ENCODE measurements at places on chromosomes 5 and 9.

DNA sequence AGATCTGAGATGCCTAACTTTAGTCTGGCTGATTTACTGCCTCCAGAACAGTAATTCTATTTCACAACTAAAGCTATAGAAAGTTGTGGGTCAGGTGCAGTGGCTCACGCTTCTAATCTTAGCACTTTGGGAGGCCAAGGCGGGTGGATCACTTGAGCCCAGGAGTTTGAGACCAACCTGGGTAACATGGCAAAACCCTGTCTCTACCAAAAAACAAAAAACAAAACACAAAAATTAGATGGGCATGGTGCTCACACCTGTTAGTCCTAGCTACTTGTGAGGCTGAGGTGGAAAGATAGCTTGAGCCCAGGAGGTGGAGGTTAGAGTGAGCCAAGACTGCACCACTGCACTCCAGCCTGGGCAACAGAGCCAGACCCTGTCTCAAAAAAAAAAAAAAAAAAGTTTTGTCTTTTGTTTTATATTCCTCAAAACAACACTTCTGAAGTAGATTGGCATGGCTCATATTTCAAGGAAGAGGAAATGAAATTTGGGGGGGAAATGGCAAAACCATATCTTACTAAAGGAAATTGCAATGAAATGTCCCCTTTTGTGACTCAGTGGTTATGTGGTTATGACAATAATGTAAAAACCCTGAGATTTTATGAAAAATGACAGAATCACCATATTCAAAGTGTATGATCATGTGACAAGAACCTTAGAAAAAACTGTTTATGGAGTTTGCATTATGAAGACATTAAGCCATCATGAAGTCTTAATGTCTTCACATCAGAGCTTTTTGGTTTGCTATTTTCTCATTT is 16.2 kb downstream of the FNBP1 start:
- DNase-seq, result no peak

DNA sequence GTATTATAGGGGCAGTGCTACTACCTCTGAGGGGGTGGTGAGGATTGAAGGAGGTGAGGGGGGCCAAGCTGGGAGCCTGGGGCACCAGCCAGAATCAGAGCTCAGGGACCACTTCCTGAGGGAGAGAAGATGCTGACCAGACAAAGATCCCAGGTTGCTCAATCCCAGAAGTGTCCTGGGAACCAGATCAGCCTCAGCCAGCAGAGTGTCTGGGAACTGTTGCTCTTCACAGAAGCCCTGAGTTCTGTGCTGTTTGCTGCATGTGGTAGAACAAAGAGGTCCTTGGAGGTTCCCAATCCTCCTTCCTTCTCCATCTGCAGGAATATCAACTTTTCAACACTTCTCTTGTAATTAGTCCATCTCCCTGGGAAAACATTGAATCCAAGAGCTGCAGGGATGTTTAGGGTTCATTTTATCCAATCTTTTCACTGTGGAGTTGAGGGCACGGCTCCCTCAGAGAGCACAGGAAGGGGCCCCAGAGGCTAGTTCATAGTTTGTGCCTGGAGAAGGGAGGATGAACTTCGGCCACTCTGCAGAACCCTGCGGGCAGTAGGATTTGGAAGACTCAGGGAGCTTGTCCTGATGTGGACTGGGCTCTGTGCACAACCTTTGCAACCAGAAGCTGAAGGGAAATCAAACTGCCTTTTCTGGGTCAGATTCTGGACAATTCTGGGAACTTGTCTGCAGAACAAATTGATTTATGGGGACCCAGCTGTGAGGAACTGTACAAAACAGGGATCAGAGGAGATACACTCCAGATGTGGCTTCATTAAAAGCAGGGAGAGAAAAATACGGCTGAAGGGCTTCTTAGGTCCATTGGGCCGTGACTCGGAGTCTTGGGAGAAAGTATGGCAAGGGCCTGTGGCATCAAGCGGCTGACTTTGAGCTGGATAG is 57.1 kb downstream of the GALNT12 start:
- DNase-seq, result no peak

DNA sequence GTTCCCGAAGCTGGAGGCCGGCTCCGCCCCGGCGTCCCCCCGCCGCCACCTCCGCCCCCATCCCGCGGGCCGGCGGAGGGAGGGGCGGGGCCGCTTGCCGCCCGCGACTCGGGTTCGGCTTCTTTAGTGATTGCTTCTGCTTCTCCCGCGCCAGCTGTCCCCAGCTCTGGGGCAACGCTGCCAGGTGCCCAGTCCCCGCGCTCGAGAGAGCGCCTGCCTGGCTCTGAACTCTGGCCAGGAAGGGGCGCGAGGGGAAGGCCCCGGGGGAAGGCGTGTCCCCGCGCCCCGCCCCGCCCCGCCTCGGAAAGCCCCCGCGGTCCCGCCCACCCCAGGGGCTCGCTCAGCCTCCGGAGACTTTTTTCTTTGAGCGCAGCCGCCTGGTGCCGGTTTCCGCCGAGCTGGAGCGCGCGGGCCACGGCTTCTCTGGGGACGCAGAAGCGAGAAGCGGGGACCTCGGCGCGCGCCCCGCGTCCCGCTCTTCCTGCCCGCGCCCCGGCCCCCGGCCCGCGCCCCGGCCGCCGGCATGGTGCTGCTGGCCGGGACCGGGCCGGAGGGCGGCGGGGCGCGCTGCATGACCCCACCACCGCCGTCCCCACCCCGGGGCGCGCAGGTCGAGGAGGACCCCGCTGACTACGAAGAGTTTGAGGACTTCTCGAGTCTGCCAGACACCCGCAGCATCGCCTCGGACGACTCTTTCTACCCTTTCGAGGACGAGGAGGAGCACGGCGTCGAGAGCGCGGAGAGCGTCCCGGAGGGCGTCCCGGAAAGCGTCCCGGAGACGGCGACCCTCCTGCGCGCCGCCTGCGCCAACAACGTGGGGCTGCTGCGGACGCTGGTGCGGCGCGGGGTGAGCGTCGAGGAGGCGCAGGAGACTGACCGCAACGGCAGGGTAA is at the start of gene ANKRD33B:
Gene ANKRD33B, plus strand, starts transcription at position 126 of the 893 bp plus-strand sequence. Its CDS starts 398 bp downstream, at position 524.
- DNase-seq, result peak; percentile 66

DNA sequence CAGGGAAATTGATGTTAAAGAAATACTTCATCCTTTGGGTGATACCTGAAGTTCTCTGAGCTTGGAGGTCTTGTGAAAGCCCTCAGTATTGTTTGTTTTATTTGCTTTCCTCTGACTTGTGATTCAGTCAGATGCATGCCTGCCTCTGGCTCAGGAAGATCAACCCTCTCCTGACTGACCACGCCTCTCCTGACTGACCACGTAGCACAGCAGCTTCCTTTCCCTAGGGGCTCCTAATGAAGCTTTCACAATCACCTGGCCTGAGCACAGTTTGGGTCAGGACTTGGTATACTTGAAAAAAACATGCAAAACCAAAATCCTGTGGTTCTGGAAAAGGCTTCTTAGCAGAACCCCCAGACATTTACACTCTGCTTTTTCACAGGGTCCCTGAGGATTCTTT is 3.8 kb downstream of the TGFBI start:
- no peak for DNase-seq

DNA sequence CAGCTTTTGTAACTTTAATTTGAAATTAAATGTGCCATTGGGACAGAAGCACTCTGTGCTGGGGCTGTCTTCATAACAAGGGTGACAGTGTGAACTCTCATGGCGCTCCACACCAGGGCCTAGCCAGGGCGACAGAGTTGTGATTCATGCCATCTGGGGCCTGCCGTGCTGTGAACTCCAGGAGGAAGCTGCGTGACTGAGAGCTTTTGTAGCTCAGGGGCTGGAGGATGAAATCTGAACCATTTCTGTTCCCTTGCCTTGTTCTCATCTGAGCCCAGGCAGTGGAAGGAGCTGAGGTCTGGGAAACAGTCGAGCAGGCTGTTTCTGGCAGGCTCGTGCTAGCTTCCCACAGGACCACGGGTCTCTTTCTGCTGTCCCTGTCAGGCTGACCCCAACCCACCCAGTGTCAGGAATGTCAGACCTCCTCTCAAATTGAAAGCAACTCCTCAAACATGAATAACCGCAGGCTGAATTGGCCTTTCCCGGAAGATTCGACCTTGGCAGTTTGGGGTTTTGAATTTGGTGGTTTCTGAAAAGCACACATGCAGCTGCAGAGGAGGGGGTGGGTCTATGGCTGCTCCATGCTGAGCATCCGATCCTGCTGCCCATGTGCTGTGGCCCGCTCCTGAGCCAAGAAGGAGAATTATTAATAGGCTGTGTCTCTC is 69.2 kb upstream of the RPS23 start:
- DNase-seq, result peak; percentile 90

- peak; percentile 9 for DNase-seq
Observed at GRCh38 chr9:132546148-132547051, 36.0 kb upstream of the BARHL1 start.

DNA sequence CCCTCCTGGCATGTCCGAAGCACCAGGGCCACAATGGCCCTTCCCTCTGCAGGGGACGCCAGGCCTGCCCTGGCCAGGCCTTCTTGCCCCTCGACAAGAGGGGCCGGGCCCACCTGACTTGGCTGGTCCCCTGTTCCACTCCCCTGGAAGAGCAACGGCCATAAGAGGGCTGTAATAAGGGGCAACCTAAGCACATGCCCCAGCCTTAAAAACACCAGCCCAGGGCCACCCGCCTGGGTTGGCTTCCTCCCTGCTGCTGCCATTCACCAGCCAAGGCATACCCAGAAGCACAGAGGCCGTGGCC is 8.5 kb downstream of the GFPT2 start:
- DNase-seq, result no peak

DNA sequence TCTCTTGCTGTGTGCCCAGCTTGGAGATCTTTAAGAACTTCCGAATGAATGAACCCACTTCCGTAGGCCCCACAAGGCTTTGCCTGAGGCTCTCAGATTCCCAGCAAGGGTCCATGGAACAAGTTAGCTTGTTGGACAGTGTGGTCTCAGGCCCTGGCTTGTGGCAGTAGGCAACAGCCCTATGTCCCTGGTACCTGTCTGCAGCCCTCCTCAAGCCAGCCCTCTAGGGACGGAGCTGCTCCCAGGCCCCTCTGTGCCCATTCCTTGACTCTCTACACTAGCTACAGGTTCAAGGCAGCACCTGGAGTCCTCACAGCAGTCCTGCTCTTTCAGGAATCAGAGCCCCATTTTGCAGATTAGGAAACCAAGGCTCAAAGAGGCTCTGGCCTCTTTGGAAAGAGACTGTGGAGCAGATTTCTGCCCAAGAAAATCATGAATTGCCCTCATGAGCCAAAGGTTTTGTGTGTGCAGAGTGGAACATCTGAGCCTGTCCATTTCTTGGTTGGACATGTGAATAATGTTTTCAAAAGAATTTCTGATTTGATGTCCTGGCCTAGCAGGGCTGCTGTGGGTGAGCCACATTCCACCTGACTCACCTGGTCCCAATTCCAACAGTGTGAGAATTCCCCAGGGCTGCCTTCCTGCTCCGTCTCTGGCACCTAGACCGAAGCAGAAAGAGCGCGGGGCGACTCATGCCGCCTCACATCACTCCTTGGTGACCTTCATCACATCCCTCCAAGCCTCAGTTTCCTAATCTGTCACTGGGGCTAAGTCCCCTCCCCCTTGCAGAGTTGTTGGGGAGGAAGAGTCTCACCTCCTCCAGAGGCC is 131.7 kb downstream of the BARX1 start:
- DNase-seq, result no peak

DNA sequence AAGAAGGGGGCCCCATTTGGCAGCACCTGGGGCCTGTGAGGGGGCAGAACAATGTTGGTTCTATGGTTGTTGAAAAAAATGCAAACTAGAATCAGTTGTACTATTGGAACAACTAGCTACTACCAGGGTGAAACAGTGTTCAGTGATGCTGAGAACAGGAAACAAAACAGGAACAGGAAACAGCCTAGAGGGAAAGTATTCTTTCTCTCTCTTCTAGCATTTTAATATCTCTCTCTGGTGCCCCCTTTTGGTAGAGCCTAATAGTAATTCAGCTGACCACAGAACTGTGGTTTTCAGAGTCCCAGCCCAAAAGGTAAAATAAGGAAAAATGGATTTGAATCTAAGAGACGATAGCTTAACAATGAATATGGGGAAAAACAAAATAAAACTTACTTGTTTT is 138.0 kb upstream of the KCNN2 start:
- DNase-seq, result peak; percentile 3

DNA sequence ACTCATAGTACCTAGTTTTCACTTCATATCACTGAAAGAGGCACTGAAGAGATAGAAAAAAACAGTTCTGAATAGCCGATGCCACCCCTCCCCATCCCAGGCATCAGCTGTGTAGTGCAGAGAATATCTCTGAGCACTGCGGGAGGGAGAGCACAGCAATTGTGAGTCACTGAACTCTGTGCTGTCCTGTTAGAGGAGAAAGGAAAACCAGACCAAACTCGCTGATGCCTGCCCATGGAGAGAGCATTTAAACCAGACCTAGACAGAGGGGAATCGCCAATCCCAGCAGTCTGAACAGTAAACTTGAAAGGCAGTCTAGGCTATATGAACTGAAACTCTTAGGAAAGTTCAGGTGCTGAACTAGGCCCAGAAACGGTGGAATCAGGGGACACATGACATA is 120.1 kb upstream of the SLC30A5 start:
- DNase-seq, result no peak

GRCh38 chr9:73423891-73424290 is 272.2 kb downstream of the ANXA1 start:
- DNase-seq, result no peak

- DNase-seq, result no peak
Observed at GRCh38 chr9:16618524-16618923, 251.9 kb downstream of the BNC2 start.

DNA sequence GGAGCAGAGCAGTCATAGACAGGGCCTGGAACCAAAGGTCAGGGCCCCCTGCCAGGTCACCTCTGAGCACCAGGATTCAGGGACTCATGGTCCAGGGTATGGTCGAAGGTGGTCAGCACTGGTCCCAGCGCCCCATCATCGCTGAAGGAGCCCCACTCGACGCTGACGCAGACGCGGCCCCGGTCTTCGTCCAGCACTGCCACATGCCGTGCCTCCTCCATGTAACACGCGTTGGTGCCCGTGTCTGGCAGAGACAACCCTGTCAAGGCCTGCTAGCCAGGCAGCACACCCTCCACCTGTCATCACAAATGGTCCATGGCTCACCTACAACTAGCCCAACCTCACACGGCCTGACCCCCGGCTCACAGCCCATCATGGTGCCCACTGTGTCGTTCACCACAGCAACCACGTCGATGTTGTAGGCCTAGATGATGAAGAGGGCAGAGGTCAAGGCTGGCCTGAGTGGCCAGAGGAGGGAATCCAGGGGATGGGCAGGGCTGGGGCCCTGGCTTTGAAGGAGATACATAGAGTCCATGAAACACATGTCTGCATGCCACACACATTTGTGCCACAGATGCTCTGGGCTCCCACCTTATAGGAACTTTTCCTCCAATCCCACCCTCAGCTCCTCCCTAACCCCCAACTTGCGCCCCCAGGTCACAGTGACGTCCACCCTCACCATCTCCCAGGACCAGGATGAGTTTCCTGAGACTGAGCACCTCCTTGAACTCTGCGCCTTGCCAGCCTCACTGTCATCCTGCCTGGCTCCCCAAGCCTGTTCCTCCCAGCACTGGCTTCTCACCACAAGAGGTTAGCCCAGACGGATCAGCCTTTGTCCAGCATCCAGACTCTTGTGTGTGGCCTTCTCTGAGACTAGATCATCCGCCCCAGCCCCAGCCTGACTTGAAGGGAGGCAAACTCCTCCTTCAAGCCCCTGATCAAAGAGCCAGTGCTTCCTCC is 9.5 kb downstream of the HK3 start:
- no peak for DNase-seq

Measured in astrocyte of the spinal cord (primary cell).